ENCODE measurements at places on chromosomes 6 and 20.
A peak's percentile ranks its signal among the peaks of the same experiment; 100 is the strongest.

DNA sequence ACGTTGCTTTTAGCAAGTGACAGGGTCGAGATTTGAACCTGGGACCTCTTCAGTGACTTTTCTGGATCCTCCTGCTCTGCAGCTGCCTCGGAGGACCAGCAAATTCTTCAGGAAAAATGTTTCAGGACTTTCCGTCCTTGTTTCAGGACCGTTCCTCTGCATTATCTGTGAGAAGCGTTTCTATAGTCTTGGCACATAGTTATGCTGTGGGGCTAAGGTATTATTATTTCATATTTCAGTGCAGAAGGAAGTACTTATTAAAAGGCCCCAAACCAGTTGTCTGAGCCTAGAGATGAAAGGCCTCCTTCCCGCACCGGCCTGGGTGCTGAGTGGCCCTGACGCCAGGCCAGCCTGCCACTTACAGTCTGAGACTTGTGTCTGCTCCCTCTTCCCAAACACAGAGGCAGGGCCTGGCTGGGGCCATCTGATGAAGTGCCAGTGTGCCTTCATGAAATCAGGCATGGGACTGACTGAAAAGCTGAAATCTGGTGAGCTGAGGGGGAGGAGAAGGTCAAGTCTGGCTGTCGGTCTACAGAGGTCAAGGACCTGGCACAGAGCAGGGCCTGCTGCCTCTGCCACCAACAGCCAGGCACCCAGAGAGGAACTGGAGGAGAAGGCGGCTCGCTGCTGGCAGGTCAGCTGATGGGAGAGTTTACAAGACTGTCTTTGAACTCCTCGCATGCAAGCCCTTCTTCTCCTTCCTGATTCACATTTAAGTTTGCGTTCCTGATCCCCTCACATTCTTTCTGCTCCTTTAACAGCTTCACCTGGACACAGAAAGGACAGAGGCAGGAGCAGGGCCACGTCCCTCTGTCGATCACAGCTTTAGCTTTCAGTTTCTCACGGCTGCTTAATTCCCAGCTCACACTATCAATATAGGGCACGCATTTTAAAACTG is 8.9 kb upstream of the QKI start:
- DNase-seq: peak; percentile 43

- no peak for DNase-seq
These were observed 165.1 kb upstream of the PROKR2 start for GRCh38 chr20:5481872-5482271.

DNA sequence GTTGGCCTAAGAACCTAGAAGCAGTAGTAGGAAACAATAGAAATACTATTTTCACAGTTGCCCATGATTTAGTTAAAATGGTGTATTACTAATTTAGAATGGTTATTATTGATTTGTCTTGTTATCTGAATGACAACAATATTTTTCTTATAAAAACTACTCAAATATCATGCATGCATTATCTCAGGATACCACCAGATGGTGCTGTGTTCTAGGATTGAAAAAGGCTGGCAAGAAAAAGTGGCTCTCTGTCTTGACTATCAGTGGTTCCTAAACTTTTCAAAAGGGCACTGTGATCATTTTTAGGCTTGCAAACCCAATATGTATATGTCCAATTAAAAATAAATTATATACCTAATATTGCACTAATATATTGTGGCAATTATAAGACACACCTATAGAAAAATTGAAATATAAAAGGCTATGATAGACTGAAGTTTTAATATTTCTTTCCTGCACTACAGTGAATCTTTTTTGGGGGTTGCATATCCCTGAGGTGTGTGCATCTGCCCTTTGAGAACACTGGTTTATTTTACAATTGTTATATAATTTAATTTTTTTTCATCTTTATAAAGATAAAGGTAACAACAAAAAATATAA is 131.7 kb upstream of the MLIP start:
- DNase-seq: no peak

- no peak for DNase-seq
These were observed 22.3 kb upstream of the ANKEF1 start for GRCh38 chr20:10012464-10012863.

DNA sequence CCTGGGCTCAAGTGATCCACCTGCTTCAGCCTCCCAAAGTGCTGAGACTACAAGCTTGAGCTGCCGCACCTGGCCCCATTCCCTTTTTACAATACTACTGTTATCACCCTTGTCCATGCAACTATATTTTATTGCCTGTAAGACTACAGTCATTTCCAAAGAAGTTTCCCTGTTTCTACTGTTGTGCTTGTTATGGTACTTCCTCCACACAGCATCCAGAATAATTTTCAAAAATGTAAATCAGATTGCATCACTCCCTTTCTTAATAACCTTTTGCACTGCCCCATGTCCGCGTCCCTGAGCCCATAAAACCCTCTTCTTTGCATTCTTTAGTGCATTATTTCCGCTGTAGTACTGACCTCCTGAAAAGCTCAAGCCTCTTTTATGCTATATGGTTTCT is 128.9 kb upstream of the AKIRIN2 start:
- no peak for DNase-seq

DNA sequence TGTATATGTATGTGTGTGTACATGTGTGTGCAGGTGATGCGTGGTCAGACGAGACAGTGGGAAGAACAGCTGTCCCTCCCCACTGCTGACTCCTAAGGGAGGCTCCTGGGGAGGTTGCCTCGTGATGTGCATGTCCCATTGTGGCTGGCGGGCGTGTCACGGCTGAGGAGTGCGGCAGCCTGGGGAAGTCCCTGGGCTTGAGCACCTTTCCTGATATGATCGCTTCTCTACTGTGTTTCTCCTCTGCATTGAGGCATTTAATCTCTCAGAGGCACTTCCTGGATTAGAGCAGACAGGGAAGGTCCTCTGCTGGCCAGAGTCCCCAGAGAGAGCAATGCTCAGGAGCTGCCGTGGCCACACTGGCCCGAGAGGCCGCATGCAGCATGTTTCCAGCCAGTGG is 11.4 kb downstream of the NPBWR2 start:
- DNase-seq: no peak

DNA sequence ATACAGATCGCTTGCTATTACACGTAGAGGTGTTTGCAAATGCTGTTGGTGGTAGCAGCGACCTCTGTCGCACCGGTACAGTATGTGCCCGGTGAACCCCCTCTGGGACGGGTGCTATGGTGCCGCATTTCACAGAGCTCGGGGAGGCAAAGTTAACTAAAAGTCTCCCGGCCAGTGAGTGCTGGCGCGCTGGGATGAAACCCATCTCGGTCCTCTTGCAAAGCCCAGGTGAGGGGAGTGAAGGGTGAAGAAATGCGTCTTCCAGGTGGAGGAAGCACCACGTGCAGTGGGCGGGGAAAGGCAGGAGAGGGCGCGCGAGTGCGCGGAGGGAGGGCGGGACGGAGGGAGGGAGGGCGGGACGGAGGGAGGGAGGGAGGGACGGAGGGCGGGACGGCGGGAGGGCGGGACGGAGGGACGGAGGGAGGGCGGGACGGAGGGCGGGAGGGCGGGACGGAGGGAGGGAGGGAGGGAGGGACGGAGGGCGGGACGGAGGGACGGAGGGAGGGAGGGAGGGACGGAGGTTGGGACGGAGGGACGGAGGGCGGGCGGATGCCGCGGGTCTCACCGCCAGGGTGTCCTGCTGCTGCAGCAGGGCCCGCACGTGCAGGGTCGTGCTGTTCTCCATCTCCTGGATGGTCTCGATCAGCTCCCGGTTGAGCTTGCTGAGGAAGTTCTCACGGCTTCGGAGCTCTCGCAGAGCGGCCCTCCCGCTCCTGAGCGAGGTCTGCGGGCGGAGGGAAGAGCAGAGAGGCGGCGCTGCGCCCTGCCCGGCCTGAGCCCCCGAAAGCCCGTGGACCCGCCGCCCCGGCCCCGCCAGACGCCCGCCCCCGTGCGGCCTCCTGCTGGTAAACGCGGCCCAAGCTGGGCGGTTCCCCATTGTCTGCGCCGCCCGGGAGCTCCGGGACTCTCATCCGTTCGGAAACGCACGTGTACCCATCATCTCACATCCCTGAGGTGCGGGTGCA is 11.7 kb downstream of the C20orf96 start:
- DNase-seq: peak; percentile 11

DNA sequence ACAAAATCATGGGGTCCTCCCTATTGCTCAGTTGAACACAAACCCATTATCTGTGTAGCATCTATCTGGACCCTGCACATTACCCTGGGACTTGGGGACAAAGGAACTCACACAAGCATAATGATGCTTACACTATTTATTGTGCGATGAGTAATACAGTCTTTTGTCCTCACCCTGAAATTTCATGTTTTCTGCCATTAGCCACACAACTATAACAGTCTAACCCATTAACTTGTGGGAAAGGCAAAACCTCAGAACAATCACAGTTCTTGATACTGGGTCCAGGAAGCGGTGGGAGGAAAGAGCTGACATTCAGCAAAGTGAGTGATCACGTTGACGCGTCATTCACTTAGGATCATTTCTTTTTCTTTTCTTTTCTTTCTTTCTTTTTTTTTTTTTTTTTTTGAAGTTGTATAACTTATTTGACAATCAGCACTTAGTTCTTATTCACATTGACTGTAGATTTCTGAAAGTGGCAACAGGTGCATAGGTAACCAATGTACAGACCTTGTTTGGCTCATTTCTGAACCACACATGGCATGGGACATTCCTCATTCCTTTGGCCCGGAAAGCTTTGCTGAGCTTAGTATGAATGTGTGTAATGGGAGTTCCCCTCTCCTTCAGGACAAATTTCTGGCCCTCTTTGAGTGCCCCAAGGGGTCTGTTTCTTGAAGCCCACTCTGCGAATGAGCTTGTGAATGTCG is 94.8 kb upstream of the CNKSR3 start:
- peak; percentile 34 for DNase-seq

- DNase-seq: no peak
These were observed 24.3 kb upstream of the NHSL1 start for GRCh38 chr6:138523347-138524210.

DNA sequence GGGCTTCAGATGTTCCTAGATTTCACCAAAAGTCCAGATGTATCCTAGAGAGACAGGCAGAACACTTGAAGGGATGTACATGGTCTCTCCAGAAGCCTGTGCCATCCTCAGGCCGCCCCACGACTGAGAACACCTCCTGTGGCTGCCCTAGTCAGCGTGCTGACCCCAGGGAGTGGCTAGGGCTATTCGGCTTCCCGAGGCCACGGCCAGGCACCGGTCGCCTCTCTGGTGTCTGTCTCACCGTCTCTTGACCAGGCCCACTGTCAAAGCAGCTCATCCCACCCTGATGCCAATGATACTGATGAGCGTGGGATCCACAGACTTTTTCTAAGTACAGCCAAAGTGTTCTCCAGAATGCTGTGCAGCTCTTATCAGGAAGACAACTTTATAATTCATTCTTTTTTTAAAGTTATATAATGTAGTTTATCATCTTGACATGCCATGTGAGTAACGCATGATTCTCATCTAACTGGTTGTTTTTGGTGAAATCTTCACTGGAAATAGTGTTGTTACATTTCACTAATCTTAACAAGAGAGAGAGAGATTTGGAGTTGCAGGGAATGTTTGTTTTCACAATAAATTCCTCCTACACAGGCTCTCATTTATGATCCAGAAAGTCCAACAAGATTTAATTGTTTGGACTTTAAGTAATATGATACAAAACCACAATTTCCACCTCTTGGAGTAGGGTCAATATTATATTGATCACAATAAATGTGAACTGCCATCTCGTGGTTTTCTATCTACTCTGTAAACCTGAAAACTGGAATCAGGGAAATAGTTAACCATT is 41.7 kb upstream of the KLHL31 start:
- no peak for DNase-seq

GRCh38 chr20:46621492-46621891 is 29.8 kb downstream of the SLC13A3 start:
- DNase-seq: no peak

DNA sequence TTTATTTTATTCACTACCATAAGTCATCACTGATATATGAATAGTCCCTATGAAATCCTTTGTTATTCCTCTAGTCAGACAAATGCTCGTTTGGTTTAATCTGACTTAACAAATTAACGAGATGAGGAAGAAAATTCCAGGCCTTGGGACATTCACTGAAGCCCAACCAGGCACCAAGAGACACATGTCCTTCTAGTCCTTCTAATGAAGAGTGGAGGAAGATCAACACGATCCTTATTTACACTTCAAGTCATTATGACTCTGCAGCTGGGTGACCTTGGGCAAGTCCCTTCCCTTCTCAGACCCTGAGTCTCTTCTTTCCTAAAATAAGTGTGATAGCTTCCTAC is 117.5 kb downstream of the CEBPB start:
- DNase-seq: no peak

DNA sequence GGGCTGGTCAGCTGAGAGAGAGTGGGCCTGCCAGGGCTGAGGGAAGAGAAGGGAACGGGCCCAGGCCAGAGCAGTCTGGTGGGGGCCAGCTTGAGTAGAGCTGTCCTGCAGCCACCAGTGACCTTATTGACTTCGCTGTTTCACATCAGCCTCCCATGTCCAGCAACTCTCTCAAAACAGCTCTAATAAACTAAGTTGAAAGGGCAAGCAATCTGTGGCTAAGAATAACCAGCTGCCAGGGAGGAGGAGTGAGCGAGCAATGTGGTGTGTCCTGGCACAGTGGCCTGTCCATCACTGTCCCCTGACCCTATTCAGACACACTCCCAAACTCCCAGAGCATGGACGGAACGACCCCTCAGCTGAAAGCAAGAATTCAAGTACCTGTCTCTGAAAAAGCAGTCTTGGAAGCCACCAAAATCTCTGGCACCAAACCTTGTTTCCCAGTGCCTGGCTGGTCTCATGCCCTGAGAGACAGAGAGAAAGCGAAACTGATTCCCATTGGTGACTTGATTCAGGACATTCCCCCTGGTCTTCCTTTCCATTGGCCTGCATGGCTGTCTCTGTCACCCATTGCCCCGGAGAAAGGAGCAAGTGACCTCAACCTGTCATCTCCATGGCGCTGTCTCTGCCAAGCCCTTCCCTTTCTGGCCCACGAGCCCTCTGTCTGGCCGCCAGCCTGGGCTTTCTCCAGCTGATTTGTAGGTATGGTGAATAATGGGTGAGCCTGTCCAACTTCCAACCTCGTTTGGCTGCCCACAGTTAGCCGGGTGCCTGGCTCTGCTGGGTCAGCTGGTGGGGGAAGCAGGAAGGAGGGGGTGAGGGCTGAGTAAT is at the start of gene DDO:
TSS of gene DDO (minus strand) at position 490 of the 831 bp plus-strand sequence. CDS start 2,113 bp downstream, outside the sequence.
- DNase-seq: no peak

DNA sequence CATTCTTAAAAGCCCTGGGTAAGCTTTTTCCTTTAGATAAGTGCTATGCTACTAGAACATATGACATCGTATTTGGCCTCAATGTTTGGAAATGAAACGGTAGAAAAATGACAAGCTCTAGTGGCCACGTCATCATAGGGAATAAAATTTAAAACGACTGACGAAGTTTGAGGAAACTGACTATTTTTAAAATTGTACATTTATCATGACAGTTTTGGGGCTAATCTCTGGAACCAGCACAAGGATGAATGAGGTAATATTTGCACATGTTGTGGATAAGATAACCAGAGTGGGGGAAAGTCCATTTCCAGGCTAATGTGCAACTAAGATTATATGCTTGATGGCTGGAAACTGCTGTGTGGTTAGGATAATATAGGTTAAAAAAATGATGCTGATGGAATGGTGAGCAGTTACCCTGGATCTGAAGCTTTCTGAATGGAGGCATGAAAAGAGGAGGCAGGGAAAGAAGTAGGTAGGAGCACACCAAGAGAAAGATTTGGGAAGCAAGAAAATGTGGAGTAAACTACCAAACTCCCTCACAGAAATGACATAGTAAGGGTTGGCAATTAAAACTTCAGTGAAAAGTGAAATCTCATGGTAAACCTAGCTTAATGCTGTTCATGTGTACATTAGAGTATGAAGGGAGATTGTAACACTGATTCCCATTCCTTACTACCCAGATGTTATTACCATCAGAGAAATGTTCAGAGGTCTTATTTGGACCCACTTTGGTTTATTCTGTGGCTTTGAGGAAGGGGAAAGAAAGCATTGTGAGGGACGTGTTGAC is 42.7 kb upstream of the CEP162 start:
- DNase-seq: no peak
